ENCODE measurements at places on chromosomes 12 and 14. TPM values are rescaled to one million over a fixed set of nuclear protein-coding genes. Genes with fewer than 3 reads are reported as not detected.

DNA sequence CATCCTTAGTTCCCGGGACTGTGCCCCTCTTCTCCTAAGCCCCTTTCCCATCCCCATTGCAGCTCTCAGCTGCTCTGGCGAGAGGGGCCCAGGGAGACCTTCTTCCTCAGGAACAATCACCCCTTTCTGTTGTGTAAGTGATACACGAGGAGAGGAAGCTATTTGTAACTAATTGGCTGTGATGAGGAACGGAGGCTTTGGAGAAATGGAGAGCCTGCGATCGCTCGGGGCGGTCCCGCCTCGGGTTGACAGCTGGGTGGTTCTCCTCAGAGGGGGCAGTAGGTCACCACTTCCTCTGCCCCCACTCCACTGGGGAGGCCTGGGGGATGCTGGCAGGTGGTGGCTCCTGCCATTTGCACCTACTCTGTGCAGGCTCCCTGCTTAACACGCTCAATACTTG, 6.6 kb upstream of the PGF start:
- DNase-seq: no peak

The DNAH10 gene
- not detected for total RNA-seq

The ACACB gene
- 123 TPM for total RNA-seq

GRCh38 chr14:59344016-59344415, 121.2 kb downstream of the GPR135 start:
- no peak for DNase-seq

- no peak for DNase-seq
Observed at GRCh38 chr12:76276499-76277151, 71.6 kb downstream of the BBS10 start.

DNA sequence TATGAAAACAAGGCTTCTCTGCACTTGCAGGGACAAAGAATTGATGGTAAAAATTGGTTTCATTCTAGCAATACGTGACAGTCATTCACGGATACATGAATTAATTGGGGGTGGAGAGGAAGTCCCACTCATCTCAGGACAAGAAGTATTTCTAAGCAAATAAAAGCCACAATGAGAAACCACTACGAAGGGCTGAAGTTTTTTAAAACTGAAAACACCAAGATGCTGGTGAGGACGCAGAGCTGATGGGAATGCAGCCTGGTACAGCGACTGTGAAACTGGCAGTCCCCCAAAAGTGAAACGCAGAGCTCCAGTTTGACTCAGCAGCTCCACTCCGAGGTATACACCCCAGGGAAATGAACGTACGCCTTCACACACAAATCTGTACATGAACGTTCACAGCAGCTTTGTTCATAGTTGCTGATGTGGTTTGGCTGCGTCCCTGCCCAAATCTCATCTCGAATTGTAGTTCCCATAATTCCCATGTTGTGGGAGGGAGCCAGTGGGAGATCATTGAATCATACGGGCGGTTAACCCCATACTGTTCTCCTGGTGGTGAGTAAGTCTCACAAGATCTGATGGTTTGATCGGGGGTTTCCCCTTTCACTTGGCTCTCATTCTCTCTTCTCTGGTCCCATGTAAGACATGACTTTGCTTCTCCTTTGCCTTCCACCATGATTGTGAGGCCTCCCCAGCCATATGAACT, 89.0 kb downstream of the SCARB1 start:
- DNase-seq: no peak

The LRTM2 gene
- not detected for total RNA-seq

The SLC8A3 gene
- total RNA-seq: 0.05 TPM

- DNase-seq: no peak
Observed at GRCh38 chr12:81347404-81347803, 269.5 kb downstream of the ACSS3 start.

DNA sequence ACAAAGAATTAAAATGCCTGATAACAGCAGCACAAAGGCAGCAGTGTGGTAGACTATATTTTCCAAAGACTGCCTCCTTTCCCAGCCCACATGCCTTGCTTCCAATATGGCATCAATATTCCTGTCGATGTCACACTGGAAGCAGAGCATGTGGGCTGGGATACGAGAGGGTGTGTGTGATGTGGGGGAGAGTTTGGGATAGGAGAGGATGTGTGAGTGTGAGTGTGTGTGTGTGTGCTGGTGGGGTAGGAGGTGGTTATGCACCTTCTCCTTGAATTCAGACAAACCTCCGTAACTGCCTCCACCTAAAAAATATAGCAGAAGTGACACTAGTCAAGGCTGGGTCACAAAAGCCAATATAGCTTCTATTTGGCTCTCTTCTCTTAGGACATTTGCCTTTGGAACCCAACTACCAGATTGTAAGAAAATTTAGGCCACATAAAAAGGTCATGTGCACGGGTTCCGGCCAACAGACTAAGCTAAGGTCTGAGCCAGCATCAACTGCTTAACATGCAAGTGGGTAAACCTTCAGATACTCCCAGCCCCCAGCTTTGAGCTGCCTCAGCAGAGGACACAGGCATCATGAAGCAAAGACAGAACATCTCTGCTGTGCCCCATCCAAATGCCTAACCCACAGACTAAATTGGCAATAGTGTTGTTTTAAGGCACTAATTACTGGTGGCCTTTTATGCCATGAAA, 29.5 kb downstream of the SPPL3 start:
- DNase-seq: no peak

The PAX9 gene
- total RNA-seq: not detected

- DNase-seq: no peak
Observed at GRCh38 chr14:70887207-70887681, 20.0 kb upstream of the PCNX1 start.

DNA sequence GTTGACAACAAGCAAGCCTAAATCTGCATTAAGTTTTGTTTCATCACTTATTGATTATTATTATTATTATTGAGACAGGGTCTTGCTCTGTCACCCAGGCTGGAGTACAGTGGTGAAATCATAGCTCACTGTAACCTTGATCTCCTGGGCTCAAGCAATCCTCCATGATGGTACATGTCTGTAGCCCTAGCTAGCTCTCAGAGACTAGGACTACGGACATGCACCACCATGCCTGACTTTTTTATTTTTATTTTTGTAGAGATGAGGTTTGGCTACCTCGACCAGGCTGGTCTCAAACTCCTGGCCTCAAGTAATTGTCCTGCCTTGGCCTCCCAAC, 35.7 kb upstream of the STK38L start:
- DNase-seq: no peak

The KCNMB4 gene
- total RNA-seq: 1.4 TPM

GRCh38 chr14:49287004-49287403, 299.2 kb downstream of the RPS29 start:
- no peak for DNase-seq

DNA sequence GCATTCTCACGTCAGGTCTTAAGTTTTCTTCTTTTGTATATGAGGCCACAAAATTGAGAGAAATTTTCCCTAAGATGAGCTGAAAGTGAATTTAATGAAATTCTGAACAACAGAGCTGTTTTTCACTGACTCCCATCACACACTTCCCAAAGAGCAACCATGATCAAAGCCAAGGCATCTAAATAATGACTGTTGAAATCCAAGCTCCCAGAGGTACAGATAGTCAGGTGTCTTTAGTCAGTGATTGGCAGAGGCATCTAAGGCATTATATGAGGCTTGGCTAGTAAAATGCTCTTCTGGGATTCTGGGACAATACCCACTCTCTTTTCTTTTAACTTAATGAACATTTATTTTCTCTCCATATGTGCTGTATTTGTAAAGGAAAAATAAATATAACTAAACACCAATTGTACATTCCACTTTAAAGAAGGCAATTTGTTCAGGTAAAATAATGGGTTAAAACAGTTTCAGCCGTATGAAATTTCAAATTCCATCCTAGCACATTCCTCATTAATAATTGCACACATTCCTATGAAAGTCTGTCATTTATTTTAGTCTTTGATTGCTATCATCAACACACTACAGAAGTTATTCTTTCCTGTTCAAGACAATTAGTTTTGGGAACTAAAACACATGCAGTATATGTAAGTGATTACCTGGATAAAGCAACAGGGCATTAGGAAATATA, 871 bp upstream of the SSTR1 start:
- DNase-seq: no peak

DNA sequence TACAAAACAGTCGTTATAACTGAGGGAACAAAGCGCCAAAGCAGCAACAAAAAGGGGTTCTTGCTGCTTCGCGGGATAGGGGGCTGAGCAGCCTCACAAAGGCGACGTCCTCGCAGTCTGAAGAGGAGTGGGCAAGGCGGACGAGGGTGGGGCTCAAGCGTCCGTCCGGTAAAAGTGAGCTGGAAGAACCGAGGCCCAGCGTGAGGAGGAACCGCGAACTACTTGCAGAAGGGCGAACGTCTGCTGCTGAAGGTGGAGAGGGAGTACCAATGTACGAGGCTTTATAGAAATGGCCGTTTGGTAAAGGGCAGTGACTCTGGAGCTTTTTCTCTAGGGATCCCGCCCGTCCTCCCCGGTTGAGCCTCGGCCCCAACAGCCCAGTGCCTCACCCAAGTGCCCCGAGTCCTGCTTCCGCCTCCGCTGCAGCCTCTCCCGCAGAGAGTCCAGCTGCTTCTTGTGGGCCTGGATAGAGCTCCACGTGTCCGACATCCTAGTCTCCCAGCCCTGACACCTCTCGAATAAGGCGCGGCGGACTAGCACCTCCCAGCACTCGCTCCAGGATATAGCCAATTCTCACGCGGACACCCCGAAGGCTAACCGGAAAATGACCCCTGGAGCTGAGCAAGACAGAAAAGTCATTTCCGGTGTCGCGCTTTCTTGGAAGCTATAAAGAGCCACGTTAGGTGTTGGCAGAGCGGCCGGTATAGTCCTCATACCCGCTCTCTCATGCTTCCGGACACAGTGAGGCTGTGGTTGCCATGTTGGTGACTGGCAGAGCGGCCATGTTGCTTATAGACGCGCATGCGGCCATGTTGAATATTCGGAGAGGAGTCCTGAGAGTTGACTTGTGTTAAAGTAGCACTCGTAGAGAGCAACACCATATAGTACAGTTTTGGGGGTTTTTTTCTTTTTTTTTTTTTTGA, at the start of gene METTL3:
TSS of gene METTL3 (minus strand) at position 606 of the 923 bp plus-strand sequence. CDS start at position 489, 117 bp downstream.
- peak; percentile 97 for DNase-seq

DNA sequence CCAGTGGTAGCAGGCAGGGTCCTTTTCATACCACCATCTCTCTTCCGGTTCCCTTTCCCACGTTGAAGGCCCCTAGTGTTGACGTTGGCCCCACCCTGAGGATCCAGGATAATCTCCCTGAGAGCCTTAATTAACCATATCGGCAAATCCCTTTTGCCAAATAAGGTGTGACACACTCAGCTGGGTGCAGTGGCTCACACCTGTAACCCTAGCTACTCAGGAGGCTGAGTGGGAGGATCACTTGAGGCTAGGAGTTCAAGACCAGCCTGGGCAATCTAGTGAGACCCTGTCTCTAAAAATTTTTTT, 2.8 kb upstream of the TMEM119 start:
- no peak for DNase-seq

DNA sequence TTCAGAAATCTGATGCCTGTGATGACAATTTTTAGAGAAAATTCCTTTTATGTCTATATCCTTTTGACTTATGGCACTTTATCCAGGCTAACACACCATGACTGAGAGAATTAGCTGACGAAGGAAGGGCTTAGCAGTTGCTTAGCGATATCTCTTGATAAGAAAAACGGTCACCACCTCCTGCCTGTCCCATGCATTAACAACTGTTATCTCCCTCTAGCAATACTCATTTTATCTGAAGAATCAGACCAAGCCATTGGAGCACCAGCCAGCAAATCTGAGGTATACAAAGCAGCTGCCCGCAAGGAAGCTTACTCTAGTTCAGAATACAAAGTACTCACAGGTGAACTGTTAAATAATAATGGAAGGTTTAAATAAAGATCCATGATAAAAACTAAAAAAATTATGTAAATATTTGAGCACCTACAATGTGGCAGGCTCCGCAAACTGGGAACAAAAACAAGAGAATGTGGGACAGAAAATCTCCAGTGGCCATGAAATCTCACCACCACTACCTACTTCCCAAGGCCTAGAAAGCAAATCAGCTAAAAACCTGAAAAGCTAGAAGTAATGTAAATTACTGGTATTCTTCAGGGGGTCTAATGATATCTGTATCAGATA, 24.3 kb downstream of the PPM1H start:
- DNase-seq: no peak

DNA sequence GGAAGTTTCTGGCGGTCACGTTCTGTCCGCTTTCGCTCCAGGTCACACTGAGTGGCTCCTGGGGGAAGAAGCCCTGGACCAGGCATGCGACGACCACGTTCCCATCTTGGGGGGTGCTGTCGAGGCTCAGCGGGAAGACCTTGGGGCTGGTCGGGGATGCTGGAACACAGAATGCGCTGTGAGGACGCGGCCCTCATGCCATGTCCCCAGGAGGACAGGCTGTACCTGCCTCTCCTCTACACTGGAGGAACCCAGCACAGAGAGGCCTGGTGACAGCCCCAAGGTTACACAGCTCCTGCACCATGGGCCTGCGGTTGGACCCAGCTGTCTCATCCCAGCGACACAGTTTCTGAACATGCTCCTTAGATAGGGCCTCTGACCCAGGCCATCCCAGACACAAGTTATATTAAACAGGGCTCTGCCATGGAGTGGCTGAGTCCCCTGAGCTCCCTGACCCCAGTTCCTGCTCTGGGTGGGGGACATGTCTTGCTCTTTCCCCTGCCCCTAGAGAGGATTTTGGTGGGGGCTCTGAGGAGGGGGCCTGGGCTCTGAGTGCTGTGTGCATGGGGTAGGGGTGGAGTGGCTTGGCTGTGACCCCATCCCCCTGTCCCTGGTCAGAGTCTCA, 62.0 kb downstream of the TMEM121 start:
- DNase-seq: no peak

GRCh38 chr12:89261982-89262381, 90.3 kb downstream of the DUSP6 start:
- no peak for DNase-seq

GRCh38 chr12:53459097-53459496, 7.2 kb downstream of the PCBP2 start:
- DNase-seq: no peak

DNA sequence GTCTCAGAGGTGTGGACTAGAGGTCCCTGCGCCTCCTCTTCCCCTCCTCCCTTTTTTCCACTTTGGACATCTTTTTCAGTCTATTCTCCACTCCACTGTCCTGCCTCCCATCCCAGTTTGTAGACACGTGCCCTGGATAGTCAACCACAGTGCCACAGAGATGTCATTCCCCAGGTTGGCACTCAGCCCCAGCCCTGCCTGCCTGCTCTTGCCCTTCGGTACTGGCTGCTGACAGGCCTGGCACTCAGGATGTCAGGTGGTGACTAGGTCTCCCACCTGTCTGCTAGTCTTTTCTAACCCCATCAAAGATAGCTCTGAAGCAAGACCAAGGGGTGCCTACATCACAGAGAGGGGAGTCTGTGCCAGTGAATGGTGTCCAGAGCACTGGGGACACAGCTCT, 15.8 kb downstream of the KRT71 start:
- DNase-seq: no peak

- no peak for DNase-seq
Observed at GRCh38 chr12:113238309-113238708, 17.0 kb downstream of the TPCN1 start.

The MAGOHB gene
- total RNA-seq: 13.9 TPM

The EPYC gene
- not detected for total RNA-seq

GRCh38 chr12:51926064-51926632, 18.8 kb downstream of the ACVRL1 start:
- no peak for DNase-seq

GRCh38 chr12:22545255-22545654, 913 bp upstream of the C2CD5 start:
- DNase-seq: no peak

Data from left ventricle myocardium inferior (tissue), 1 donor.